HS-27A (cell line): ENCODE measurements at places on chromosomes 11 and 22.

DNA sequence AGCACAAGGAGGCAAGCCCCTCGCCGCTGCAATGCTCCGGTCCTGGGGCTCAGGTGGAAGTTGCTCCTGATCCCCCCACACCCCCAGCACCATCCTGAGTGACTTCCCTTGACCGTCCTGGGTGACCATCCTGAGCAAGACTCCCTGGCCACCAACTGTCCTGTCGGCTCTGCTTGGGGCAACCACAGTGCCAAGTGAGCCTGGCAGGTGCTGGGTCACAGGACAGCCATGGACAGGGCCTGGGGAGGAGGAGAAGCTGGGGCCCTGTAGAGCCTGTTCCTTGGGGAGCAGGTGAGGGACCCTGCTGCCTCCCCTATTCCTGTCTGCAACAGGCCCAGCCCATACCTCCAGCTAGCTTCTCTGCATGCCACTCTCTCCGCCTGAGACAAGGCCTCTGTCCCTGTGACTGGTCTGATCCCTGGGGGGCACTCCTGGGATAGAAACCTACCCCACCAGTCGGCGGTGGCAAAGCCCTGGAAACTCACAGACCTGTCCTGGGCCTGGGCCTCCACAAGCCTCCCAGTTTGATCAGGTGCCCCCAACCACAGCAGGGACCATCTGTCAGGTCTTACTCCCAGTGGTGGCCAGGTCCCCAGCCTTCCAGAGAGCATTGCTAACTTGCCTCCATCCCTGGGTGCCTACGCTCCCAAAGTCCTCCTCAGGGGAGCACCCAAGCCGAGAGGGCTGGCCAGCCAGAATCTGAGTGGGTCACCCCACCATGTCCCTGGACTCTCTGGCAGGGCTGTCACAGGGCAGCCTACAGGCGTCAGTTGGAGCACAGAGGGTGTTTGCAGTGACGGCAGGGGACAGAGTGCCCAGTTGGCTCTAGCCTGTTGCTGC lies 68.7 kb upstream of the WNT7B start:
- no peak for DNase-seq

DNA sequence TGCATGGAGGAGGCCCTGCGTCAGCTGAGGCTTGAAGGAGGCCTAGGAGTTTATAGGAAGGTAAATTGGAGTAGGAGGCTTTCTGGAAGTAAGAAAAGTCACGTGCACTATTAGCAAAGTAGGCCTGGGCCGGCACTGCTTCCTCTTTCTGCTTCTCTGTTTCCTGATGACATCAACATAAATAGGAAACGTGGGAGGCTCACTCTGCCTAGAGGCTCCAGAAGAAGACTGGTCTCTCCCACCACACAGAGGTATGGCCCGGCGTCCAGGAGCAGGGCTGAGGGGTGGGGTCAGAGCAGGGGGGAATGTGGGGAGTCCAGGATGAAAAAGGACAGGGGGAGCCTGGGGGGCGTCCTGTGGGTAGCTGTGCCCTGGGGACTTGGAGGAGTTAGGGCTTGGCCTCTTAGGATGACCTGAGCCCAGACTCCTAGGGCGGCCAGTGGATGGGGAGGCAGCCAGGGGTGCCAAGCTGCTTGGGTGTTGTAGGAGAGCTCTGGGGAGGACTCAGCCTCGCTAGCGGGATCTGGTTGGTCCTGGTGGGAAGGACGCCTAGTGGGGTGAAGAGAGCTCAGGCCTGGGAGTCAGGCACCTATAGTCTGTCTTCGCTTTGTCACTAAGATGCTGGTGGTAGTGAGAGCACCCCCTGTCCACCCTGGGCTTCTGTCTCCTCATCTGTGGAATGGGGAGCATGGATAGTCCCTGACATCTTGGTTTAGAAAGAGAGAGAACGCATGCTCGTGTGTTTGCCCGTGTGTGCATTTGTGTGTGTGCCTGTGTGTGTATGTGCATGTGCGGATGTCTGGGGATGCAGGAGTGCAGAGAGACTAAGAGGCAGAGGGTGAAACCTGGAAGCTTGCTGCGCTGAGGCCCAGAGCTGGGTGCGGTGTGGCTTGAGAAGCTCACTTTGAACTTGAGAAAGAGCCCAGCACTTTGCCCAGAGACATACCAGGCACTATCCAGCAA lies at the start of gene CSF2RB:
Gene CSF2RB (plus strand): TSS at position 202 of the 963 bp plus-strand sequence. CDS start 8,580 bp downstream, outside the sequence.
- DNase-seq: no peak

GRCh38 chr11:995752-996420 lies 40.6 kb downstream of the MUC6 start:
- DNase-seq: no peak

DNA sequence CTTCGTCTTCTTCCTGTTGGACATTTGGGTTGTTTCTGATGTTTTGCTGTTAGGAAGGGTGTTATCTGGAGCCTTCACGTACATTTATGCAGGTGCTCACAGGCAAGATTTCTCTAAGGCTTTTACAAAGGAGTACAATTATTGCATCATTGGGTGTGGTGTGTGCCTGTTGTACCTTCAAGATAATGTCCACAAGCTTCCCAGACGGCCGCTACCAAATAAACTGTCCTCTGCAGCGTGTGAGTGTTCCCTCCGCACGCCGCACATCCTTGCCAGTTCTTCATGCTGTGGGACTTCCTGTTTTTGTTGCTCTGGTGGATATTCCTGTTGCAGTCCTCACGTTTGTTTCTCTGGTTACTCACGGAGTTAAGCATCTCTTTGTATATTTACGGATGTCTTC lies 133.3 kb downstream of the TBC1D22A start:
- no peak for DNase-seq

DNA sequence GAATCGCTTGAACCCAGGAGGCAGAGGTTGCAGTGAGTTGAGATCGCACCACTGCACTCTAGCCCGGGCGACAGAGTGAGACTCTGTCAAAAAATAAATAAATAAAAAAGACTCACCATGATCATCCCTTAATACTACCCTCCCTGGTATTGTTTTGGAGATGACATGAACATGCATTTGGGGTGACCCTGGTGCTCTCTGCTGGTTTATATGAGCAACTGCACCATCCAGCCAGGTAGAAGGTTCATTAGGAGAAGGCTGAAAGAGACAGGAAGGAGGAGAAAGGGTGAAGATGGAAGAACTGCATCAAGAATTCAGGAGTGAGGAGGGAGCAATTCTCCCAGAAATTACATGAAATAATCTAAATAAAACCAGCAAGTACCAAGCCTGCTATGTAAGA lies 37.8 kb downstream of the SLC5A1 start:
- DNase-seq: peak; percentile 9

DNA sequence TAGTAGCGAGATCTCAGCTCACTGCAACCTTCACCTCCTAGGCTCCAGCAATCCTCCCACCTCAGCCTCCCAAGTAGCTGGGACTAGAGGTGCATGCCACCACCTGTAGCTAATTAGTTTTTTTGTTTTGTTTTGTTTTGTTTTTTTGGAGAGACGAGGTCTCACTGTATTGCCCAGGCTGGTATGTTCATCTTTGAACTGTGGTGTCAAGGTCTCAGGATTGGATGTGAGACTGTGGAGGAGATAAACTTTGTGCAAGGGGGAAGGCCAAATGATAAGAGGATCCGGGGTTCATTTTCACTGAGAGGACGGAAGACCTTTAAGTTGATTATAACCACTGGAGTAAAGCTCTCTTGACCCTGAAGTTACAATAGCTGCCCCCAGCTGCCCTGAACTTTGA lies 8.9 kb downstream of the SEC14L2 start:
- no peak for DNase-seq

DNA sequence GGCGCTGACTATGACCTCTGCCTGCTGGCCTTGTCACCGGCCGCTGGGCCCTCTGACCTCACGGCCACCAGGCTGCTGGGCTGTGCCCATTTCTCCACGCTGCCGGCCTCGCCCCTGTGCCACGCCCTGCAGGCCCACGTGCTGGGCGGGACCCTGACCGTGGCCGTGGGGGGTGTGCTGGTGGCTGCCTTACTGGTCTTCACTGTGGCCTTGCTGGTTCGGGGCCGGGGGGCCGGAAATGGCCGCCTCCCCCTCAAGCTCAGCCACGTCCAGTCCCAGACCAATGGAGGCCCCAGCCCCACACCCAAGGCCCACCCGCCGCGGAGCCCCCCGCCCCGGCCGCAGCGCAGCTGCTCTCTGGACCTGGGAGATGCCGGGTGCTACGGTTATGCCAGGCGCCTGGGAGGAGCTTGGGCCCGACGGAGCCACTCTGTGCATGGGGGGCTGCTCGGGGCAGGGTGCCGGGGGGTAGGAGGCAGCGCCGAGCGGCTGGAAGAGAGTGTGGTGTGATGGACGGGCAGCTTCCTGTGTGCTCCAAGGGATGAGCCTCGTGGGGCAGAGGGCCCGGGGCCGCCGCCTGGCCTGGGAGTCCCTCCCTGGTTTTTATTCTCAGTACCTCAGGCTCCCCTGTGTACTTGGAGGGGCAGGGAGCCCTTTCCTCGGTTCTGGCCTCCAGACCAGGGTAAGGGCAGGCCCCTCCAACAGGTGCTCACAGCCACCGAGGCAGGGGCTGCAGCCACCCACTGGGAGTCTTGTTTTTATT lies 3.0 kb downstream of the LRFN4 start:
- no peak for DNase-seq

DNA sequence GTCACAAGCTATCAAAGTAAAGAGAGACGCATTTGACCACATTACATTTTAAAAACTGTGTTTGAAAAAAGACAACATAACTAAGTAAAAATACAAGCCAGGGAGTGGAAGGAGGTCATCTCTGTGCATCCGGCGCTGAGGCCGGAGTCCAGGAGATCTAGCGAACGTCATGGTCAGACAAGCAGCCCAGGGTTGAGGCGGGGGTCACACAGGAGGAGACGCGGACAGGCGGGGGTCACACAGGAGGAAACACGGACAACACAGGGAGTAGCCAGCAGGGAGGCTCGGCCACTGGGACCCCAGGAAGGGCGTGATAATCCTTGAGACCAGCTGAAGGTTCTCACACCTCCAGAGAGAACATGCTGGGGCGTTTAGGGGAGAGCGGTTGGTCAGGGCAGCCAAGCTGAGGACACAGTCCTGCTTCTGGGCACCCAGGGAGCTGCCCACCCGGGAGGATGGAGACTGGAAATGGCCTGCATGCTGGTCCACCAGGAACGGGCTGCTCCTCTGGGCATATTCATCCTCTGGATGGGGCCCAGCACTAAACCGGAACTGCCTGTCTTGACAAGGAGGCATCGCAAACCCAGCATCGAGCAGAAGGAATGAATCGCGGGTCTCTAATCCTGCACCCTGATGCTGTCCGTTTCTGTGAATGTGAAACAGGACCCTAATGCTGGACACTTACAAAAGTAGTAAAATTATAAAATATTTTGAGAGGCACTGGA lies 40.9 kb upstream of the MUC5AC start:
- DNase-seq: no peak

DNA sequence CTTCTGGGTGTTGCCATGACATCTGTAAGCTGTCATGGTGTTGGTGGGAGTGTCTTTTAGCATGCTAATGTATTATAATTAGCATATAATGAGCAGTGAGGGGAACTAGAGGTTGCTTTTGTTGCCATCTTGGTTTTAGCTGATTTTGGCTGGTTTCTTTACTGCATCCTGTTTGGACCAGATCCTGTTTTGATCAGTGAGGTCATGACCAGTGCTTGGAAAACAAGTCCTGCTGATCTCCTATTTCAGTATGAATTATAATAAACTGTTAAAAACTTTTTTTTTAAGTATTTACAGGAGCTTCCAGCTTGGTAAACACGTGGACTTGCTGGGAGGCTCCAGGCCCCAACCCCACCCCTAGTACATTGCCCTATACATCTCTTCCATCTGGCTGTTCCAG lies 30.5 kb upstream of the P4HA3 start:
- DNase-seq: no peak

DNA sequence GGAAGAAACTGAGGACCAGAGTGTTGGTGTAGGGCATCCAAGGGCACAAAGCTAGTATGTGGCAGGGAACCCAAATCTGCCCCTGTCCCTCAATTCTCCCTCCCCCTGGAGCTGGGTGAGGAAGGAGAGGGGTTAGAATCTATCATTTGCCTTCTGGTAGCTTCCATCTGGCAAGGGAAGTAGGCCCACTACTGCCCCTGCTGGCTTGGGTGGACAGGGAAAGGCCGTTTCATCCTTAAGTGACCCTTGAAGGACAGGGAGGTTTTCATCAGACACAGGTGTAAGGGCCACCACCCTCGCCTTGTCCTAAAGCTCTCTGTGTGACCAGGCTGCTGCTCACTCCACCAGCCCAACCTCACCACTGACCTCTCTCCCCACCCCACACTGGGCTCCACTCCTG lies 22.1 kb downstream of the NECTIN1 start:
- no peak for DNase-seq

GRCh38 chr11:13535819-13536218 lies 40.0 kb upstream of the PTH start:
- DNase-seq: peak; percentile 7

DNA sequence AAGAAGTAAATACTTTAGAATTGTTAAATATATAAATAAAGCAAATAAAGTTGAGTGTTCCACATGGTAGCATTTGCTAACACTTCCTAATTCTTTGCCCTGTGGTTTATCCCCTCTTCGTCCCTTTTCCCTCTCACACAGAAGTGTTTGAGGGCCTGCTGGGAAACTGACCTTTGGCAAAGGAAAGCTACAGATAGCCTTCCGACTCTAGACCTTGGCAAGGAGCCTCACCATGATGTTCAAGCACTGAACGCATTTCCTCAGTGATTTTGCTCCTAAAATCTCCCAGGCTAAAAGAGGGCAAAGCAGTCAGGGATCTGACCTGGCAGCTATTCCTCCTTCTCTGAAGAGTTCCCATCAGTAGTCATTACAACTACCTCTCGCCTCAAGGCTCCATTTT lies 52.5 kb upstream of the HORMAD2 start:
- no peak for DNase-seq

DNA sequence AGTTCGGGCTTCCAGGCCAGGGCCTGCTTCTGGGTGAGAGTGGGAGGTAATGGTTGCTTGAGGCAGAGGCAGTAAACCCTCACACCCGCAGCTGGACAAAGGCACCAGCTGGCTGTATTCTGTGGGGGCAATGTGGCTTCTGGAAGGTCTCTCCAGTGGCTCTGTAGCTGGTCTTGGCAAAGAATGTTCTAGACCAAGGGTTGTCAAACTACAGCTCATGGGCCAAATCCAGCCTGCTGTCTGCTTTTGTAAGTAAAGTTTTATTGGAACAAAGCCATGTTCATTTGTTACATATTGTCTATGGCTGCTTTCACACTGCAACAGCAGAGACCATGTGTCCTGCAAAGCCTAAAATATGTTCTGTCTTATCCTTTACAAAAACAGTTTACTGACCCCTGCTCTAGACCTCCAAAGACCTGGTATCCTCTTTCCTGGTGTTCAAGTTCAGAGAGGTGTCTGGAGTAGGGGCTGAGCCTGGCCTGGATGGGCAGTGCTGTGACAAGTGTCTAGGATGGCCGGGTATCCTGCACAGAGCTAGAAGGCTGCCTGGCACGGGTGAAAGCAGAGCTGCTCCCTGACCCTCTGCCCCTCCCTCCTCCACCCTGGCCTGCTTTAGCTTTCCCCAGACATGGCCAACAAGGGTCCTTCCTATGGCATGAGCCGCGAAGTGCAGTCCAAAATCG lies 3.4 kb downstream of the TAGLN start:
- DNase-seq: no peak
